ENCODE measurements at places on chromosomes 3 and 15. TPM values are rescaled to one million over a fixed set of nuclear protein-coding genes. Genes with fewer than 3 reads are reported as not detected.

MB21D2 gene
- total RNA-seq = 5.1 TPM

DUOXA2 gene
- not detected for total RNA-seq

CD200 gene
- under 0.01 TPM for total RNA-seq

MEX3B gene
- total RNA-seq = 6.0 TPM

SLC2A2 gene
- not detected for total RNA-seq

Measured in bronchial smooth muscle cell (primary cell).